ENCODE measurements at places on chromosomes 5 and 9.
A peak's percentile ranks its signal among the peaks of the same experiment; 100 is the strongest.

GRCh38 chr9:34508951-34509350 is 13.8 kb downstream of the ENHO start:
- DNase-seq = no peak

DNA sequence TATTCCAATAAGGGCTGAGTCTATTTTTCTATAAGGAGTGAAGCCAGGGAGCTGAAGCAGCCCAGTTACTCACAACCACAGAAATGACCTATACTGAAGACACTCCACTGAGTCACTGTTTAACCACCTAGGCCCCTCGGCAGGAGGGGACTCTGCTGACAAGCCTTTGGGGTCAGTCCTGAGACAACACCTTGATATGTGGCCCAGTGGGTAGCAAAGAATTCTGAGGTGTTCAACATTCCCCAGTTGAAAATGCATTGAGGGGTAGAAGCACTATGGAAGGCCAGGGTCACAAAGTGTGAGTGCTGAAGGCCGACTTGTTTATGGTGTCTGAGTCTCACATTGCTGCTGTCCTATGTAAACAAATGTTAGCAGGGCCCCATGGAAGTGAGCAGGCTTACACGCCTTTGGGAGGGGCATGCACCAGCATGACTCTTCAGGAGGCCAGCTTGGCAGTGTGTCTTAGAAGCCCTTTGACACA is 112.6 kb upstream of the NFIL3 start:
- no peak for DNase-seq

- DNase-seq = no peak
These were observed 4.6 kb upstream of the CERCAM start for GRCh38 chr9:128416014-128416413.

DNA sequence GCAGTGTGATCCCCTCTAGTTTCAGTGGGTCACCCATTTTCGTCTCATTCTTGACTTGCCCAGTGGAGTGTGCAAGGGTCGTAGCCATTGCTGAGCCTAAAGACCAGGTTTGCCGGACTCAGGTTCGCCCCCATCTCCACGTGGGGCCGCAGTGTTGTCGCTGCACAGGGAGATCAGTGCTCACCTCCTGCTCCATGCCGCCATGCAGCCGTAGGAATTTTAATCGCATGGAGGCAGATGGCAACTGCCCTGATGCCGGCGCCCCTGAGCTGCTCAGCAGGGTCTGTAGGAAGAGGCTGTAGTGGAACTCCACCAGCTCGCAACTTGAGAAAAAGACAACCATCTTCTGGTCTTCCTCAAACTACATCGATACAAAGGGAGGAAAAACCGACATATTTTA is 24.1 kb downstream of the DDX31 start:
- no peak for DNase-seq

- DNase-seq = no peak
These were observed 248.7 kb upstream of the SLC30A5 start for GRCh38 chr5:68845131-68845530.

DNA sequence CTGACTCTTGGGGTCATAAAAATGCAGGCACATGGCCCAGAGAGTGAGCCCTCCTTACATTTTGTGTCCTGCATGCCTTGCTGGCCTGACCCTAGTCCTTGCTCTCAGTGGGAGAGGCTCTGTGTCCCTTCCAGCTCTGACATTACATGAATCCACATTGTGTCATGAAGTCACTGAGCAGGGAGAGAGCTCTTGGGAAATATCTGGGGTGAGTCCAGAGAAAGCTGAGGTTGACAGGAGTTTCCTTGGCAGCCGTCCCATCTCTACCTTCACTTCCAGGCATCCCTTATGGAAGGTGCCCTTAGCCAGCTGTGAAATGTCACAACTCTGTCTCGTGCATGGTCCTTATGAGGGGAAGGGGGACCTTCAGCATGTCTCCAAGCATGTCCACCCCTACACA is 41.0 kb downstream of the FAT2 start:
- DNase-seq = no peak

DNA sequence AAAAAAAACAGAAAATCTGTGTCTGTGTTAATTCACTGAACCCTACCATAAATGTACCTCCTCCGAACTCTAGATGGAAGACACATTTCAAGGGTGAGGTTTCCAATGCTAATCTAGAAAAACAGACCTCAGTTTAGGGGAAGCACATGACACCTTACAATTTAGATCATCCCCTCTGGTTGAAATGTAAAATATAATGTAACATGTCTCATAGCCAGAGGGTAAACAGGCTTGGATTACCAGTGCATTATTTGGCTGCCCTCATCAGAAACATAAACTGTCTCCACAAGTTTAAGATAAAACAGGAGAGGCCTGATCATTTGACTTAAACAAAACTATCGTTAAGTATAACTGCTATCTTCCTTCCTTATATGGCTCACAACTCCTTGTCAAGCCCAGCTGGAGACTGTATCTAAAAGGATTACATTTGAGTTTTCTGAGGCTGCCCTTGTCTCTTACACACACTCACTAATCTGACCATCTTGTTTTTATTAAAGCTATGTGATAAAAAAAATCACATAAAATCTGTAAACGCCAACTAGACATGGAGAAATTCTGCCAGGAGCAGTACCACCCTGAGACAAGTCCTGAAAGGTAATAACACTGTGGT is 105.7 kb downstream of the LURAP1L start:
- no peak for DNase-seq

- DNase-seq = no peak
These were observed 60.7 kb downstream of the MAT2B start for GRCh38 chr5:163565931-163566608.

DNA sequence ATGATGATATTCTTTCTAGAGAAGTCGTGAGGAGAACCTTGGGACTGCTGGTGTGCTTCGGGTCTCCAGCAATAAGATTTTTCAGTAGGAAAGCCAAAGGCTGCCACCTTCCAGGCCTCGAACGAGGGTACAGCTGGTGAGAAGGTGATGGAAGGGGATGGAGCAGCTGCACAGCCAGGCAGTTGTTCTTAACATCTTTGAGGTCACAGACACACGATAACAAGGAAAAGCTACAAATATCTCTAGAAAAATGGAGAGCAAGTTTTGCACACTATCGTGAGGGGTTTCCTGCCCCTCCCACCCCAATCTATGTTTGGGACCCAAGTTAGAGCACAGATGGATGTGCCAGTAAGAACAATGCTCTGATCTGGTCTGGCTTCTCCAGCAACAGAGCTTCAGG is 6.8 kb upstream of the IL7R start:
- DNase-seq = no peak

DNA sequence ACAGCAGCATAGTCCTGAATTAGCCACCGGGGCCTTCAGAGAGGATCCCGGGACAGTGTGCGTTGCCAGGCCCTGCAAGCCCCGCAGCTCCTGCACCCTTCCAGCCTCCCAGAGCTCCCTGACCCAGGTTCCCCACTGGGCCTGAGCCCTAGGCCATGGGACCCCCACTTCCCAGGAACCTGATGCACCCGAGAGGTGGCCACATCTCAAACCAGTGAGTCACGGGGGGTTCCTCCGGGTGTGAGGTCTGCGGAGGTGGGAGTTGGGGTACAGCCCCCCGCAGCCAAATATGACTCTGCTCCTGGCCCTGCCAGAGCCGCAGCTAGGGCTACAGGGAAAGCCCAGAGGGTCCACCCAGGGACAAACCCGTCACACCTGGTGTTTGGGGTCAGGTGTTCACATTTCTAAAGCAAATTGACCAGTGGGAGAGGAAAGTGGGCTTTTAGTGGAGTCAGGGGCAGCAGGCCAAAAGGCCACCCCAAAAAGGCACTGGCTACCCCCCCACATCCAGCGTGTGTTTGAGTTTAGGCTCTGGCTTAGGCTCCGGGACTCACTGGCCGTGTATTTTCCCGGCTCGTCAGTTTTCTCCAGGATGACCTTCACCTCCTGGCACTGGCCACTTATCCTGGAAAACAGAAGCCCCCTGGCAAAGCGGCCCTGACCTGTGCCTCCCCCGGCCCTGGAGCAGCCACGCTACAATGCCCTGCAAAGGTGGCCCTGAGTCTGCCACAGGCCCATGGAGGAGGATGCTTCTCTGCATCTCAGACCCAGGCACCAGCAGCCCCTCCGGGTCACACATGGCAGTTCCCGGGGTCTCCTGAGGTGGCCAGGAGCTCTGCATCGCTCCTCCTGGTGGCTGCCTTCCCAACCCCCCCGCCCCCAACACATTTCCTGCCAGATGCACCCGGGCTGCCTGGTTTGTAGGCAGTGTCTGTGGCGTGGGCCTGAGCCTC is 17.4 kb upstream of the OBP2B start:
- no peak for DNase-seq

GRCh38 chr5:72063219-72063819 is 44.0 kb upstream of the MAP1B start:
- no peak for DNase-seq

GRCh38 chr5:77847814-77848290 is 71.7 kb upstream of the TBCA start:
- DNase-seq = no peak

DNA sequence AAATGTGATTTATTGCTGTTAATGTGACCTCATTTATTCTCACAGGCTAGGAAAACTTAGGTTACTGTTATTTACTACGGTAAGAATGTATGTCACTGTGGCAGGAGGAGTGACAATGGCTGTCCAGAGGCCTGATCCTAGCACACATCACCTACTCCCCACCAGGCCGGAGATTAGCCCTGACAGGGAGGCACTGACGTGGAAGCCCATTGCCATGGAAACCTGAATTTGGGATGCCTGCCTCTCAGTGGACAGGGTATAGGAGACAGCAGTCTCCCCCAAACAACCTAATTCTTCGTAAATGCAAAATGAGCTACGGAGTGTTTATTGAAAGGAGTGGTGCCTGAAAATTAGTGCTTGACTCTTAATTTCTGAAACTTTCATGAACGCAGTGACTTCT is 87.6 kb upstream of the SMARCA2 start:
- no peak for DNase-seq

GRCh38 chr9:86407022-86407421 is 52.8 kb upstream of the TUT7 start:
- no peak for DNase-seq

- no peak for DNase-seq
These were observed 573.3 kb upstream of the RORB start for GRCh38 chr9:73923796-73924195.

GRCh38 chr9:99235069-99235468 is 13.0 kb downstream of the SEC61B start:
- no peak for DNase-seq

DNA sequence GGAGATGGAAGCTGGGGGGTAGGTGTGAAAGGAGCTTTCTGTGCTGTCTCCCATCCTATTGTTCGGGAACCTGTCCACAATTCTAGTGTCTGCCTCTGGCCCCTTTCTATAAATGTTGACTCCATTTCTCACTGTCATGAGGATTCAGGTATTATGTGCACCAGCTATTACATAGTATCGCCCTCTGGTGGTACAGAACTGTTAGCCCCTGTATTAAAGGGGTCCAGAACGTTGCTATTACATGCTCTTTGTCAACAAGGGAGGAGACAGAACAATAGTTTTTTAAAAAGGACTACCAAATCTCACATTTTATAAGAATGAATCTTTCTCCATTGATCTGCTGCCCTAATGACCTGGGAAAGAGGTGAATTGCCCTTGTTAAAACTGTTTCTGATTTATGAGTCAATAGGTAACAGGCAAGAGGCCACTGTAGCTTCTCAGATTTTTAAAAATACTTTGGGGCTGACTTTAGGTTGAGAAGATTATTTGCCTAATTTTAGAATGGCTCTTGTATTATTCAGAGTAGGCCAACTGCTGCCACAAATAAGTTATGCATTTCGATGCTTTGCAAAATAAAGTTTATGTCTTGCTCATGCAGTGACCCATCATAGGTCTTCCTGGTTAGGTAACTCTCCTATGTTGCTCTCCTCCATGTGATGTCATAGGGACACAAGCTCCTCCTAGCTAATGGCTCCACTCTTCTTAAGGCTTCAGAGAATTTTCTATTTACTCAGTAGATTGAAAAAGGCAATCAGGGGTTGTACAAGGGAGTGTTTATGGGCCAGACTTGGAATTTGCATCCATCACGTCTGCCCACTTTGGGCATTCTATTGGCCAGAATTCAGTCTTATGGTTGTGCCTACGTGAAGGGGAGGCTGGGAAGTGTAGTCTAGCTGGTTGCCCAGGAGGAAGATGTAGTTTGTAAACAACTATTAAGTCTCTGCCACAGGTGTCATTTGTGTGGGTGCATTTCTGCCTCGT is 20.8 kb downstream of the DCANP1 start:
- DNase-seq = no peak

DNA sequence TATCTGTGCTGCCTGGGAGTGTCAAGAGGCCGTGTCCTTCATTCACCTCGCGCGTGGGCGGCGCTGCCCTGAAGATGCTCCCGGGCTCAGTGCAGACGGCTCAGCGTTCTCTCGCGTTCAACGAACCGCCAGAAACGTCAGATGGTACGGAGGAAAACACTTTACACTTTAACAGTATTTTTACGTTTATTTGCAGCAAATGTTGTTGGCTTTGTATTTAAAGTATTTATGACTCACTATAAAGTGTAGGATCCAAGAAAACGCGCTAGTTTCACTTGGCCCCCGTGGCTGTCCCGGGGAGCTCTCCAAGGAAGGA is 544 bp upstream of the ERCC6L2 start:
- DNase-seq = peak; percentile 55

DNA sequence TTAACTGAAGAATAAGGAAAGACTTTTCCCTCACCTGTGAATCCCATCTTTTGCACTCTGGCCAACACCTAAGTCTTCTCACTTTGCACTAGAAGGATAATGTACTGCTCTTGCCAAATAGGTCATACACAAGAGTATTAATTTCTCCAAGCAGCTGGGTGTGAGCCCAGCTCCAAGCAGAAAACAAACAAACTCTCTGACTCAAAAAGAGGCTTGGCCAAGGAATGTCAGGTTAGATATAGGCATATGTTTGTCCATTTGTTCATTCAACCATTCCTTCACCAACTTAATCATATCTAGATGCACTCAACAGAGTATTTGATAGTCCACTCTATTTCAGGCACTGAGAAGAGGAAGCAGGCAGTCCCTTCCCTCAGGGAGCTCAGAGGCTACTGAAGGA is 84.4 kb downstream of the HTR4 start:
- no peak for DNase-seq

DNA sequence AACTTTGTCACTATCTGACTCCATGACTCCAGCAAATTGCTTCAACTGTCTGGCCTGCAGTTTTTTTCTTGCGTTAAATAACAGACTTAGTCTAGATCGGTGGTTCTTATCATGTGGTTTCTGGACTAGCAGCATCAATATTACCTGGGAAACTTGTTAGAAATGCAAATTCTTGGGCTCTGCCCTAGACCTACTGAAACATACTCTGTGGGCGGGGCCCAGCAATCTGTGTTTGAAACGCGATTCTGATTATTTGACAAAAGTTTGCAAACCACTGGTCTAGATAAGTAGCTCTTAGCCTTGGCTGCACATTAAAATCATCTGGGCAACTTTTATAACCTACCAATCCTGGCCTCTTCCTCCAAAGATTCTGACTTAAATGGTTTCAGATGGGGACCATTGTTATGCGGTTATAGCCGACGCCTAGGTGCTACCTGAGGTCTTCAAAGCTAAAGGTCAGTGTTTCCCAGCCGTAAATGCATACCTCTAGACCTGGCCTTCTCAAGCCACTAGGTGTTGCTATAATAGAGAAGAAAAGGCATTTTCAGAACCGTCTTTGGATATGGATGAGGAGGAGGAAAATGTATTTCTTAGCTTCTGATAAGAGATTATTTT is 74.0 kb downstream of the C9orf85 start:
- DNase-seq = no peak

GRCh38 chr5:141758310-141758998 is 76.4 kb upstream of the ARAP3 start:
- DNase-seq = no peak

- DNase-seq = no peak
These were observed 230 bp downstream of the SLC44A1 start for GRCh38 chr9:105244734-105245028.
